ENCODE measurements at places on chromosomes 12 and 14.

DNA sequence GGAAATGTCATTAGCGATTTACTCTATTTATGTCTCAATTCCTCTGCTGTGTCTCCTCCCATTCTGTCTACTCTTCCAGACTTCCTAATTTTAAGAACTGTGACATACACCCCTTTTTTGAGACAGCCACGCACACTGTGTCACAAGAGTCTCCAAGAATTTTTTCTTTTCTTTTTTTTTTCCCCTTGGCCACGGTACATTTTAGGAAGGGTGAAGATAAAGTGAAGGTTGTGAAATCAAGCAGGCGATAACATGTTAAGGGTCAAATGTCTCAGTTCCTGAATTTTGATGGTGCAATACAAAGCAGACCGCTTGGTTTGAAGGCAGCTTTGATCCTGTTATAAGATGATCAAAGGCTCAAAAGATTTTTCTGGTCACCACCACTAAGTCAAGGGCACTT lies 4.3 kb downstream of the OLR1 start:
- no peak for DNase-seq

DNA sequence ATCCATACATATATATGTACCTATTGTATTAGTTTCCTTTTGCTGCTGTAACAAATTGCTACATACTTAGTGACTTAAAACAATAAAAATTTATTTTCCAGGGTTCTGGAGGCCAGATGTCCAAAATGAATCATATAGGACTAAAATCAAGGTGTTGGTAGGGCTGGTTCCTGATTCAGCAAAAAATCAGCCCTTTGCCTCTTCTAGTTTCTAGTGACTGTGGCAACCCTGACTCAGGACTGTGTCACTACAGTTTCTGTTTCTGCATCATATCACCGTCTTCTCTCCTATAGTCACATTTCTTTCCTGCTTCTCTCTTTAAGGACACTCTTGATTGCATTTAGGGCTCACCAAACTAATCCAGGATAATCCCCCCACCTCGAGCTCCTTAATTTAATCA lies 386.3 kb upstream of the TBX3 start:
- DNase-seq, result no peak

GRCh38 chr14:104746071-104746545 lies 6.8 kb upstream of the SIVA1 start:
- DNase-seq, result no peak

DNA sequence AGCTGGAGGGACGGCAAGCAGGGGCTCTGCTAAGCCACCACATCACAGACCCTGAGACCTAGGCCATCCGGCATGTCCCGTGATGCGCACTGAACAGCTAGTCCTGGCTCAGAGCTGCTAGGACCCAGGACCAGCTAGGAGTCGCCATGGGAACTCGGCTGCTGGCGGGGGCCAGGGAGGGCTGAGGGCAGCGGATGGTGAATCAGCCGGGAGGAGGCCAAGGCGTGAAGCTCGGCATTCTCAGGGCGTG lies 5.1 kb downstream of the AHNAK2 start:
- DNase-seq, result no peak

DNA sequence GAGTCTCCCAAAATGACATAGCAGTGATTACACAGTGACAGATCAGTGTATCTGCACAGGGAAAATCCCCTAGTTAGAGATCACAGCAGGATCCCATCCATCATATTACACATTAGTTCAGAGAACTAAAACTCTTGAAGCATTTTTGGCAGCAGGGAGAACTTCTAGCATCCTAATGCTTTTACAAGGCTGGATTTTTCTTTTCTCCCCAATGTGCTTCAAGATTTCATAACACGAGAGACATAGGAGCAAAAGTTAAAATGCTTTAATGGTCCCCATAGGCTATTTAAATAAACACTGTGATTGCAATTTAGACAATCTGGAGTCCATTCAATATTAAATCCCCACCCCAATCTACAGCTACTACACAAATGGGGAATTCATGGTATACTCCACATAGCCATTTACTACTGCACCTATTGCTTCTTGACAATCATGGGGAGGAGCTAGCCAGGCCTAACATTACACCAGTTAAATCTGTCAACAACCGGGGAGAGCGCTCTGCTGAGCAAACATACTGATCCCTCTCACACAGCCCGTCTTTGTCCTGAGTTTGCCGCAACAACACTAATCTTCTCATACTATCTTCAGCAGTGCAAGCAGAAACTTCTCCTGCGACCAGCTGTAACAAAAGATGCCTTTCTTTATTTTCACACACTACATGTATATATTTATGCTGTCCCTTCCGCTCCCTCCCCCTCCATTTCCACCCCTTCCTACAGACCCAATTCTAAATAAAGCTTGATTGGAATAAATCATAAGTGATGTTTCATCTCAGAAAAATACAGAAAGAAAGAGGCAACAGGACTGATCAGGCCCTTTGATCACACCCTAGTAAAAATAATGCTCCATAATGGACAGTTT lies 120.3 kb upstream of the SOX5 start:
- no peak for DNase-seq

GRCh38 chr14:31768355-31768754 lies 207.2 kb downstream of the NUBPL start:
- no peak for DNase-seq

DNA sequence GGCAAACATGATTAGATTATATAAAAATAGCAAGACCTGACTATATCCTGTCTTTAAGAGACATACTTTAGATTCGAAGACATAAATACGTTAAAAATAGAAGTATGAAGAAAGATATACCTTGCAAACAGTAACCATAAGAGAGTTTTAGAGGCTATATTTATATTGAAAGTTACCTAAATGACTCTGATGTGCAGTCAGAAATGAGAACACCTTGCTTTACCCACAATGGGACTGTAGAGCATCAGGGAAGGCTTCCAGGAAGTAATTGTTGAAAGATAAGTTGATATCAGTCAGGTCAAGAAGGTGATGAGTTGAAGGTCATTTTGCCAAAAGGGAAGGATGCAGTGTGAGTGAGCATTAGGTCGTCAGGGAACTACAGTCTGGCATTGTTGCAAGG lies 110.2 kb downstream of the NEDD1 start:
- no peak for DNase-seq

GRCh38 chr12:10110256-10110844 lies 11.6 kb upstream of the CLEC1A start:
- DNase-seq, result no peak

DNA sequence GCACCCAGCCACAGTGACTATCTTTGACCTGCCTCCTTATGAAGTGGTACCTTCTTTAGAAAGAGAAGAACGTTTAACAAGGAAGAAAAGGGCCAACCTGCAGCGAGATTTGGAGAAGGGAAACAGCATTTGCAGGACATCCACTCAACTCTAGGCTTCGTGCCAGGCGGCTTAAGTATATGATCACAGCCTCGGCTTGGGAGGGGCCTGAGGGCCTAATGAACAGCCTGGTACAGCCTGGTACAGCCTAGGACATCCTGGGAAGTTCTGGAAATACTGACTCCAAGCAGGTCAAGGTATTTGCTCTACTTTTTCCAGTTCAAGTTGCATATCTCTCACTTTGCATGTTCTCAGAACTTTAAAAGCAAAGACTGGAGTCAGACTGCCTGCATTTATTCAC lies 16.1 kb downstream of the HCAR2 start:
- peak; percentile 10 for DNase-seq
